NCI-H2081 treated with DMSO at 0.1 percent for 48 hours (cell line): ENCODE measurements at places on chromosomes 3 and 15.

DNA sequence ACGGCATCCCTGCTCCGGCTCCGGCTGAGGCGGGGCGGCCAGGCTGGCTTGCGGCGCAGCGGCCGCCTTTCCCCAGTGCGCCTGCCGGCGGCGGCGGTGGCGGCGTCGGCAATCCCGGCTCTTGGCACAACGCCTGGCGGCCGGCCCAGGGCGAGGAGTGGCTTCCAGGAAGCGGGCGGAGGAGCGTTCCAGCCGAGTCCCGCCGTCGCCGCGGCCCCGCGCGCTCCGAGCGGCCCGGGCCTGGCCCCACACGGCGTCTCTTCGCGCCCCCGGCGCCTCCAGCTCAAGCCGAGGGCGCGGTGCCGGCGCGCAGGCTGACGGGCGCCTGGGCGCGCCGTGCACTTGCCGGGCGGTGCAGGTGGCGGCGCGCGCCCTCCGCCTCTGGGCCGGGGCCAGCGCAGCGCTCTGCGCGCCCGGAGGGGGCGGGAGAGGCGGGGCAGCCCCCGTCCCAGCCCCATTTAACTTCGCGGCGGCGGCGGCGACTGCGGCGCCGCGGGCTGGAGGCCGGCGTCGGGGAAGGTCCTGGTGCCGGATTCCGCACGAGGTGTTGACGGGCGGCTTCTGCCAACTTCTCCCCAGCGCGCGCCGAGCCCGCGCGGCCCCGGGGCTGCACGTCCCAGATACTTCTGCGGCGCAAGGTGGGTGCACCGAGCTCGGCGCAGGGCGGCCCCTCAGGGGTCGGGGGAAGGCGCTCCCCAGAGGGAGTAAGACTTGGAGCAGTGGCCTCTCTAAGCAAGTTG, at the start of gene ADAMTSL3:
Gene ADAMTSL3, plus strand, starts transcription at position 485 of the 740 bp plus-strand sequence. CDS start 1,639 bp downstream, outside the sequence.
- no peak for DNase-seq

GRCh38 chr3:17771177-17772017, 29.0 kb upstream of the TBC1D5 start:
- no peak for DNase-seq

DNA sequence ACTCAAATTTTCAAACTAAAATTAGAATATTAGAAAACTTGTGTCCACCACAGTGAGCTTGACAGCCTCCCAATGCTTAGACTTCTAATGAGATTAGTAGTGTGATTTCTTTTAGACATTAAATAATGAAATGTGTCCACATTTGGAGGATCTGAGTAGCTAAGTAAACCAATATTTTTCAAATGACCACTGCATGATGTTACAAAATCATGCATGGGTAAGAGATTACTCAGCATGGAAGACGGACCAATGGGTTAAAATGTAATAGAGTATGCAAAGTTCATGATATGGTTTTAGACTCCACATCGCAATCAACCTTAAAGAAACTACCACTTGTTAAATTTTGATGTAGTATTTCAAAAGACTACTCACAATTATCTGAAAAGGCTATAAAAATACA, 130.6 kb downstream of the IMPG2 start:
- DNase-seq, result no peak

- DNase-seq, result no peak
These were observed 553.5 kb upstream of the CCDC54 start for GRCh38 chr3:106823701-106824100.

GRCh38 chr15:27561816-27562215, 537.3 kb downstream of the OCA2 start:
- DNase-seq, result no peak

GRCh38 chr3:108181172-108181571, 41.1 kb downstream of the IFT57 start:
- no peak for DNase-seq

DNA sequence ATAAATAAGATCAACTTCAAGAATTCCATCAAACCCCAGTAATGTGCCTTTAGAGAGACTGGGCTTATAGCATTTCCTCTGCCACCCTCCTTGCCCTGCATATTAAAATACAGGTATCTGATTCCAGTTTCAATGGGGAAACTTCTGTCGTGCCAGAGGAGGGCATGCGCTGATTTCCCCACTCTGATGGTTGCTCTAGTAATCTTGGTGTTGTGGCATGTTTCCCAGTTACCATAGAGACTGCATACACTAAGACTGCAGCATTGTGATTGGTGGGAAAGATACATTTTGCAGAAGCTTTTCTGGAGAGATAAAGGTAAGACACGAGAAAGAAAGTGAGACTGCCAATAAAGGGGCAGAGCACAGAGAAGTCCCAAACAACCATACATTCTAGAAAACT, 225.6 kb downstream of the TIGIT start:
- DNase-seq, result no peak

GRCh38 chr3:183591881-183592521, 36.5 kb upstream of the KLHL6 start:
- DNase-seq, result no peak

DNA sequence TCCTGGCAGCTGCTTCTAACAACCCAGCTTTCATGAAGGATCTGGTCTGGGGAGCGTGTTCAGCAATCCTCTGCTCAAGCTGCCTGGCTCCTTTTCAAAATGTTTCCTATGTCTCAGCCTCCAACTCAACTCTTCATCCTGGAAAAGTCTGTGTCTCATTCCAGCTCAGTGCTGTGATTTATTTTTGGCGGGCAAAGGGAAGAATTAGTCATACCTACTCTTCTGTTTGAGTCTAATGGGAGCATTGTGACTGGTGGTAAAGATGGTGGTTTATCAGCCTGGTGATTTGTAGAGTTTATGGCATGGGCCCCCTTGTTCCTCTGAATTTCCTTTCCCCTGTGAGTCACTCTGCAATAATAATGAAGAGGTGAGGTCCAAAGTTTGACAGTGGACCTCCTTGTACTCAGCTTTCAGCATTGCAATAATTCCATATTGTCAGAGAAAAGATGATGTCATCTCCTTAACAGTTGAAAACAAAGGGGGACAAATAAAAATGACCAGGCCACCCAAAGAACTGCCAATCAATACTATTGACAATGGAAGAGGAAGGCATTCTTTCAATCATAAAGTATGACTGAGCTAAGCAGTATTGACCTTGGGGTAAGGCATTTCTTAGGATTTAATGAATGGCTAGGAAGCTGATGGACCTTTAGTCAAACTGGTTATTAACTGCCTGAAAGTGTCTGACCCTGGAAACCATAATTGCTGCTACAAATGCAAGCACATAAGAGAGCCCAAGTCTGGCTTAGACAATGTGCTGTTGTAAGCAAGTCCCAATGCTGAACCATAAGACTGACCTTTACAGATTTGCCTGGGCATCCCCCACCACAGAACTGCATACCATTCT, 204.7 kb upstream of the MCTP2 start:
- no peak for DNase-seq

DNA sequence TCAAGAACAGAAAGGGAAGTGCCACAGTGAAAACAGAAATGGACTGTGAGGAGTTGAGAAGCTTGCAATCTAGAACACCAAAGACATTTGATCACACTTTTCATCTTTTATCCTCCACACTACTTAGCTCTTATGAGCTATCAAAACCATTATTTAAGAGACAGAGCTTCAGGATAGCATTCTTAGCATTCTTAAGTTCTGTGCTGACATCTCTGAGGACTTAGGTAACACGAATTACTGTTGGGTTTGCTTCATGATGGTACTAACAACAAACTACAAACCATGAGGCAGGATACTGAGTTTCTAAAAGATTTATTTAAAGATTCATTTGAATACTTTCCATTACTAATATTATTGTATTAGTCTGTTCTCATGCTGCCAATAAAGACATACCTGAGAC, 1038.6 kb downstream of the TUSC7 start:
- no peak for DNase-seq

DNA sequence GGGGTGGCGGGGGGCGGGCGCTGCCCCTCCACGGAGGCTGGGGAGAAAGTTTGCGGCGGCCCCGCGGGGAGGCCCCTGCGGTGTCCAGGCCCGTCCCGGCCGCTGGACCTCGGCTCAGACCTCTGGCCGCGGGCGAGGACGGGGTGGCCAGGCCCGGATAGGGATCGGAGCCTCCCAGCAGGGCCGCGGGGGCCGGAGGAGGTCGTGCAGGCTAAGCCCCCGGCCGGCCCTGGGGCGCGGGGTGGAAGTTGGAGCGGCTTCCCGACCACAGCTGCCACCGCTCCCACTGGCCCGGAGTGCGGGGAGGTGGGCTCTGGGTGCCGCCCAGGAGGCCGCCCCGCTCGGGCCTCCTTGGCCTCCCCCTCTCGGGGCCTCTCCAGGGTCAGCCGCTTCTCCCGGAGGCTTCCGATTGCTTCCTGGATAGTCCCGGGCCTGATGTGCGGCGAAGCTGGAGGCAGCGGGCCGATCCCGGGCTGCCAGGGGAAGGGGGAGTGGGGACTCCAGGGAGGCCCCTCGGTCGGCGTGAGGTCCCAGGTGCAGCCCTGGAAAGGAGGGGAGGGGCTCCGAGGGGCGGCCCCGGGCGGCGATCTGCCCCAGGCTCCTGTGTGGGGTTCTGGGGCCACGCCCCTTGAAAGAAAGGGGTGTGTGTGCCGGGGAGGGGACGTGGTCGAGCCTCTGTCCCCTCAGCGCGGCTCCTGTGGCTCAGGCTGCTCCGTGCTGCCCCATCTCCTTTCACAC, 907 bp downstream of the PLXNA1 start:
- DNase-seq, result no peak

DNA sequence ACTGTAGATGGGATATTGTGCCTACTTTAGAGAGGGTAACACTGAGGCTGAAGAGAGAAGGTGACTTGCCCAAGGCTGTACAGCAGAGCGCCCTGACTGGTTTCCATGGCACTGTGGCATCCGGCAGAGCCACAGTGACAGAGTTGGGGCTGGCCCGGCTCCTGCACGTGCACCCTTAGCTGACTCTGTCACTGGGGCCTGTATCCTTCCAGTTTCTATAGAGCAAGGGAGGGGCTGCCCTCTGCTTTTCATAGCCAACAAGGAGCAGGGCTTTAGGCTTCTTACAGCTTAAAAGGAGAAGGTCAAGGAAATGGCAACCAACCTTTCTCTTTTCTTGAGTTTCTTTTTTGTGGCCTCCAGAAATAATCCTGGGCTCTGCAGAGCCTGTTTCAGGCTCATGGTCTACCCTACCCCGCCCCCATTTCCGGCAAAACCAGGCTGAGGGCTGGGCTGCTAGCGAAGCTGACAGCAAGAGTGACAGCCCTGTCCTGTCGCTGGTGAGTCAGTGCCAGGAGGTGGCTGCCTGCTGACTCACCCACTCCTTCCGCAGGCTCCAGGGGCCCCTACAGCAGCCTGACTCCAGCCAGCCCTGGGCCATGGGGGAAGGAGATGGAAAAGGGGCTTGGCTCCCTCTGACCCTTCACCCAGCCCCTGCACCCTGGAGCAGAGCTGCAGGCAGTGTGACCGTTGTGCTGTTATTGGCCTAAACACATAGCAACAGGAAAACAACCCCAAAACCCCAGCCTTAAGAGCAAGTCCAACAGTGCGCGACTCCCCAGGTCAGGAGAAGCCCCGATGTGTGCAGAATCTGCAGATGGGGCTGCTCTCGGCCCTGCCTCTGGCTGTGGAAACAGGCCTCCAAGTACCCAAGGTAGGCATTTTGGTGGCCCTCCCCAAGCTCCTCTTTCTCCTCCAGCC, 29.8 kb downstream of the SLC6A6 start:
- DNase-seq, result no peak

GRCh38 chr3:155435821-155436220, 142.3 kb upstream of the STRIT1 start:
- no peak for DNase-seq

DNA sequence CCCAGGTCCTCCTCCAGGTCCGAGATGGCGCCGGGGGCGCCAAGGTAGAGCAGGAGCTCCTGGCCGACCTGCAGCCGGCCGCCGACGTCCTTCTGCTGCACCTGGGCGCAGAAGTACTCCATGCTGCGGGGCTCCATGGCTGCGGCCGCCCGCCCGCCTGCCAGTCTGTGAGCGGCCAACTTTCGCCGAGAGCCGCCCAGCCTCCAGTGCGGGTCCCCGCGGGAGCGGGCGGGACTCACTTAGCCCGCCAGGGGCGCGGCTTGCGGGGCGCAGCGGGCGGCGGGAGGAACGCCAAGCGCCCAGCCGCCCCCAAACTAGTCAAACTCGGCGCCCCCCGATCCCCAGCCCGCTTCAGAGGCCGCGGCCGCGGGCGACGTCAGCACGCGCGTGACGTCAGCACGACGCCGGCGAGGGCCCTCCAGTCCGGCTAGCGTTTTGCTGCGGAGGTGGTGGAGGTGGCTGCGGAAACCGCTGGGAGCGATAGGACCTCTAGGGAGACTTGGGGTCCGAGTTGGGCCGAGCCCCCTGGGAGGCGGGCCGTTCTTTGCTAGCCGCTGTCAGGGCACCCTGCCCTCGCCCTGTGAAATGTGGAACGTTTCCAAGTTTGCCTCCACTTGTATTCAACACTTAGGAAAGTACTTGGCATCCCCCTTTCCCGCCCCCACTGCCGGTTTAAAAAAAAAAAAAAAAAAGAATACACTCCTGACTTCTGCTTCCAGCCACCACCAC, at the start of gene CLASP2:
Gene CLASP2, minus strand, starts transcription at position 389 of the 729 bp plus-strand sequence. Its CDS starts 252 bp downstream, at position 137.
- DNase-seq, result peak; percentile 28

- no peak for DNase-seq
These were observed 43.5 kb upstream of the ETV5 start for GRCh38 chr3:186152361-186152798.

GRCh38 chr3:141959589-141960554, 83.4 kb downstream of the ATP1B3 start:
- no peak for DNase-seq

DNA sequence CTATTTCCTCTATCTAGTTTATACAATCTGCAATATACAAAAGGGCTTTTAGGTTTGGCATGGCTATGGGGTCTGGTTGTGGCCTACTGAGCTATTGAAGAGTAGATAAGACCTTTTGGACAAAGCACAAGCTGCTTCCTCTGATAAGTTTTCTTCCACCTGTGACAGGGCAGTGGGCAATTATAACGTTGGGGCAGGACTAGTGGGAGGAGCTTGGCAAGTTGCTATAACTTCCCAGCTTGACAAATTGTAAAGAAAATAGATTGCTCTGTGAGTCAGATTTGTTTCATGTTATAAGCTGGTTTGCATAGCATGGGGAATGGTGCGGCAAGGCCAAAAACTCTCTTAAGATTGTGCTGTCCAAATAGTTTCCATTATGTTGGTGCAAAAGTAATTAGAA, 64.9 kb downstream of the SLC7A14 start:
- DNase-seq, result peak; percentile 28

- no peak for DNase-seq
These were observed 20.4 kb upstream of the STRIT1 start for GRCh38 chr3:155313916-155314315.

GRCh38 chr15:70133296-70133695, 35.6 kb upstream of the TLE3 start:
- no peak for DNase-seq

GRCh38 chr15:56098195-56098863, 104.9 kb upstream of the NEDD4 start:
- no peak for DNase-seq

GRCh38 chr3:172415323-172415722, 32.9 kb downstream of the GHSR start:
- no peak for DNase-seq

- DNase-seq, result no peak
These were observed 69.8 kb upstream of the GRM7 start for GRCh38 chr3:6791161-6791560.

DNA sequence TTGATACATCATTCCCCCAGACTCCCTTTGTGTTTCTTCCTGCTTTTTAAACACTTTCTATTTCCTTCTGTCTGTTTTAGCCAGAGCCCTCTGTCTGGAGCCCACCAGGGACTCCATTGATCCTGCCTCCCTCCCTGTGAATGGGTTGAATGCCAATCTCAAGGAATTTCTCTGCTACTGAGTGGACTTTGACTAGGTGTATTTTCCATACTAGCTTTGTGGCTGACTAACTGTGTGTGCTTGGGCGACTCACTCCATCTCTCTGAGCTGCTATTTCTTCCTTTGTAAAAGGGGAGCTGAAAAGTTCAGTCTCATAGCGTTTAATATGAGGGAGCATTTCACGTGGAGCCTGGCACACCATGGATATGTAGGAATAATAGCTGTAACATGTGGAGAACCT, 98.8 kb downstream of the EEFSEC start:
- DNase-seq, result no peak
